Keratinocyte (primary cell): ENCODE measurements at places on chromosomes 5 and 9. TPM values are rescaled to one million over a fixed set of nuclear protein-coding genes. Genes with fewer than 3 reads are reported as not detected.

Gene TAF1L
- polyA plus RNA-seq, result 0.01 TPM in 1 of 3 replicates, not detected in the others

Gene HAVCR1
- polyA plus RNA-seq, result not detected in 3 replicates

Gene SET
- polyA plus RNA-seq, result 126 to 267 TPM (median 198 TPM) in 3 replicates

Gene PLPP7
- polyA plus RNA-seq, result not detected in 3 replicates

Gene SLC46A2
- not detected in 3 replicates for polyA plus RNA-seq

DNA sequence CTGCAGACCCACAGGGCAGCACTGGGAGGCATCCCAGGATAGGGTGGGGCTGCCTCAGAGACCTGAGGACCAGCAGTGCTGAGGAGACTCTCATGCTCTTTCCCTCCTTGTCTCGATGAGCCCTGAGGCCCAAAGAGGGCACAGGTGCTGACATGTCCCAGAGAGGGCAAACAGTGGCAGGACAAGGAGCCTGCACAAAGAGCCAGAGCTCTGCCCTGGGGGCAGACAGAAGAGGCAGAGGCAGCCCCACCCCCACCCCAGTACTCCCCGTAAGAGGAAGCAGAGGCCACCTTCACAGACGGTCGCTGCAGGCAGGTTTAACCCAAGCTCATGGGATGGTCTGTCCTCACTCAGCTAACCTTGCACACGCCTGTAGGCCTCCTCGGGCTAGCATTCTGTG is 29.4 kb upstream of the TTLL11 start:
- H3K36me3 ChIP-seq, result no peaks in the 10 kb centered on the region
- no peak for DNase-seq
- H3K27me3 ChIP-seq, result peaks cover 3% of the 10 kb centered on the region
- no peak overlapping the region for H3K27ac ChIP-seq
- no peak overlapping the region for H3K4me3 ChIP-seq
- H3K4me1 ChIP-seq, result peaks cover 22% of the 10 kb centered on the region

- no peaks in the 10 kb centered on the region for H3K4me1 ChIP-seq
- no peak overlapping the region for H3K27ac ChIP-seq
- no peak overlapping the region for H3K4me3 ChIP-seq
- peaks cover 7% of the 10 kb centered on the region for H3K36me3 ChIP-seq
- H3K27me3 ChIP-seq, result no peaks in the 10 kb centered on the region
- DNase-seq, result no peak
Measured at GRCh38 chr9:37769306-37769705, 15.6 kb downstream of the EXOSC3 start.

DNA sequence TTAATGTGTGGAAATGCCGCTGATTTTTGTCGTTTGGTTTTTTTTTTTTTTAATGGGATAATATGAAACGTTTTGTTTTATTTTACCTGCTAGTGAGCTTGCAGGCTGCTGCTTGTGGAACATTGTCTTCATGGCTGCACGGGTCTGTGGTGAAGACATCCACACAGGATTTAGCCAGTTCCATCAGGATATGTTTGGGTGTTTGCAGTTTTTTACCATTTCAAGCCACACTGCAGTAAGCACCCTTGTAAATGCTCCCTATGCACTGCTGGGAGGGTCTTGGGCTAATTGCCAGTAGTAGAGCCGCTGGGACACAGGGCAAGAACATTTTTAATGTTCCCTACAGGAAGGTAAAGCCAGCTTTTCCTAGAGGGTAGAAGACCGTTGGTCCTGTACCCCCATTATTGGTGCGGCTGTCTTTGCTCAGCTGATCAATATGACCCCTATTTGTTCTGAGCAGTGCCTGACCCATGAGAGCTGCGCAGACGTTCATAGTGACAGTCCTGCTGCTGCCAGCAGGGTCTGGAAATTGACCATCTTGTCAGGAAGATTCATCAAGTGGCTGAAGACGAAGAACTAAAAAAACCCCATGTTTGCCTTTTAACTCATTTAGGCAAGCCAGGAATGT is 20.5 kb upstream of the EEIG1 start:
- no peaks in the 10 kb centered on the region for H3K36me3 ChIP-seq
- H3K27me3 ChIP-seq, result no peaks in the 10 kb centered on the region
- DNase-seq, result no peak
- H3K27ac ChIP-seq, result no peak overlapping the region
- no peak overlapping the region for H3K4me3 ChIP-seq

- no peak overlapping the region for H3K27ac ChIP-seq
- no peak overlapping the region for H3K4me3 ChIP-seq
Measured at GRCh38 chr9:15377625-15378540, 44.8 kb upstream of the SNAPC3 start.

- H3K4me1 ChIP-seq, result peaks cover 3% of the 10 kb centered on the region
- DNase-seq, result no peak
- H3K36me3 ChIP-seq, result no peaks in the 10 kb centered on the region
- peaks cover 32% of the 10 kb centered on the region for H3K27me3 ChIP-seq
- no peak overlapping the region for H3K27ac ChIP-seq
Measured at GRCh38 chr9:131001990-131002389, 7.0 kb upstream of the LAMC3 start.

GRCh38 chr9:33106827-33107621 is 30.6 kb upstream of the SMU1 start:
- H3K4me1 ChIP-seq, result peaks cover 24% of the 10 kb centered on the region
- H3K27me3 ChIP-seq, result no peaks in the 10 kb centered on the region
- H3K36me3 ChIP-seq, result peaks cover 5% of the 10 kb centered on the region
- DNase-seq, result no peak
- peak overlapping the region; percentile 49 for H3K27ac ChIP-seq
- no peak overlapping the region for H3K4me3 ChIP-seq

- no peak overlapping the region for H3K4me3 ChIP-seq
- H3K27ac ChIP-seq, result no peak overlapping the region
- H3K27me3 ChIP-seq, result peaks cover 9% of the 10 kb centered on the region
- no peaks in the 10 kb centered on the region for H3K36me3 ChIP-seq
- no peaks in the 10 kb centered on the region for H3K4me1 ChIP-seq
Measured at GRCh38 chr5:38381361-38381760, 123.0 kb downstream of the EGFLAM start.

GRCh38 chr9:123710299-123710698 is 219.6 kb downstream of the DENND1A start:
- H3K4me3 ChIP-seq, result no peak overlapping the region
- H3K27ac ChIP-seq, result no peak overlapping the region
- DNase-seq, result no peak
- H3K36me3 ChIP-seq, result no peaks in the 10 kb centered on the region
- no peaks in the 10 kb centered on the region for H3K4me1 ChIP-seq

GRCh38 chr5:35939639-35940038 is 1.2 kb upstream of the CAPSL start:
- H3K27me3 ChIP-seq, result no peaks in the 10 kb centered on the region
- no peaks in the 10 kb centered on the region for H3K36me3 ChIP-seq
- no peak overlapping the region for H3K4me3 ChIP-seq
- H3K27ac ChIP-seq, result no peak overlapping the region
- no peaks in the 10 kb centered on the region for H3K4me1 ChIP-seq

DNA sequence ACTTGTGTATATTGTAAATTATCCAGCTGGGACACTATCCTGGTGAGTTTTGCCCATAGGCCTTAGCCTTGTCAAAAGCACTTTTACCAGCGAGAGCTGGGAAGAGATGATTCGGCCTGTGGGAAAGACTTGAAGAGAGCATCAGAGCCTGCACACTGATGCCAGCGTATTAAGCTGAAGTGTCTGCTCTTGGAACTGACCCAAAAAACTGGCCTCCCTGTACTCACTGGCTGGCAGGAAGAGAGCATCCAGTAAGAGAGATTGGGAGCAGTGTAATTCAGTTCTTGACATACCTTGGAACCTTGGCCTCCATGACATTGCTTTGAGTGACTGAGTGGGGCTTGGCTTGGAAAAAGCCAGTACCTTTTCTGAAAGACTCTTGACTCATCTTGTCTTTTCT is 73.7 kb downstream of the ZNF462 start:
- H3K27ac ChIP-seq, result no peak overlapping the region
- no peak overlapping the region for H3K4me3 ChIP-seq
- no peaks in the 10 kb centered on the region for H3K4me1 ChIP-seq
- no peak for DNase-seq
